Stimulated activated CD4-positive, alpha-beta T cell treated with anti-CD3 and anti-CD28 coated beads, Interleukin-4, amount 100 ng/mL, for 48 hours (primary cell): ENCODE measurements at places on chromosomes 2 and 18.

DNA sequence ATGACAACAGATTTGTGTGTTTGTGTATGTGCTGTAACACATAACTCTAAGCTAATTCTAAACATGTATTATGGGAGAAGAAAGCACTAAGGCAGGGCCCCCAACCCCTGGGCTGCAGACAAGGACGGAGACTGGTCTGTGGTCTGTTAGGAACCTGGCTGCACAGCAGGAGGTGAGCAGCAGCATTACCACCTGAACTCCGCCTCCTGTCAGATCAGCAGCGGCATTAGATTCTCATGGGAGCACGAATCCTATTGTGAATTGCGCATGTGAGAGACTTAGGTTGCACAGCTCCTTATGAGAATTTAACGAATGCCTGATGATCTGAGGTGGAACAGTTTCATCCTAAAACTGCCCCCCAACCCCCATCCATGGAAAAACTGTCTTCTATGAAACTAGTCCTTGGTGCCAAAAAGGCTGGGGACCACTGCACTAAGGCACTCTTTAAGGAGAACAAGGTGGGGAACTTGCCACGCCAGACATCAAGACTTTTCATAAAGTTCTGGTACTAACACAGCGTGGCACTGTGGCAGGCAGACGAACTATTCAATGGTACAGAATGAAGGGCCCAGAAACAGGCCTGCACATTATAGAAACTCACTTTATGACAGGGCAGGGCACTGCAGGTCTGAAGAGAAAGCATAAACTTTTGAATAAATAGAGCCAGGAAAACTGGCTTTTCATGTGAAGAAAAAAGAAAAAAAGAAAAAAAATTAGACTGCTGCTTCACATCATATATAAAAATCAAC, 14.0 kb downstream of the REEP1 start:
- no peak for DNase-seq

- DNase-seq, result no peak
Measured at GRCh38 chr2:71101656-71102055, 28.4 kb downstream of the MCEE start.

- DNase-seq, result no peak
Measured at GRCh38 chr2:145674705-145675104, 1154.8 kb upstream of the ZEB2 start.

DNA sequence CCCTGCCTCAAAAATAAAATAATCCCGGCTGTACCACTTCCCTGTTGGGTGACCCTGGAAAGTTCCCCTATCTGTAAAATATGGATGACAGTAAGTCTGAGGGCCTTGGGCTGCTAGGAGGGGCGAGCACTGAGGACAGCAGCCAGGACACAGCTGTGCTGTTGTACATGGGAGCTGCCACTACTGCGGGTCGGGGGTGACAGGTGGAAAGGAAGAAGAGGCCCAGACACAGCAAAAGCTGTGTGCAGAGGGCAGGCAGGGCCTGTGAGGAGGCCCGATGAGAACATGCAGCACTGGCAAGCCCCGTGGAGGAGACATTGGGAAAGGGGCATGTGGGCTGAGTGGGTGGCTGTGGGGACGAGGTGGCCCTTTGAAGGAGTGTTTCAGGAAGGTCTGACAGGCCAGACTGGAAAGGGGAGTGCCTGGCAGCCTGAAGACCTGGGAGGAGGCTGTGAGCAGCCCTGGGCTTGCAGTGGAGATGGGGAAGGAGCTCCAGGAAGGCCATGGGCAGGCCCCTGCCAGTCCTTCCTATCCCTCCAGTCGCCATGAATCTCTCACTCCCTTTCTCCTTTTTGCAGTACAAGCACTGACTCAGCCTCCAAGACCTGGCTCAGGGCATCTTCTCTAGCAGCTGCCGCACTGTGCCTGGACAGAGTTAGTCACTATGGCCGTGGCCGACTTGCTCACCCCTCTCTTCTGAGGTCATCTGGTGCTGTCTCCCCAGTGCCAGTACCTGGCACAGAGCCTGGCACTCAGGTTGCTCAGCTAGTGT, 28.9 kb upstream of the SEMA4C start:
- DNase-seq, result no peak

DNA sequence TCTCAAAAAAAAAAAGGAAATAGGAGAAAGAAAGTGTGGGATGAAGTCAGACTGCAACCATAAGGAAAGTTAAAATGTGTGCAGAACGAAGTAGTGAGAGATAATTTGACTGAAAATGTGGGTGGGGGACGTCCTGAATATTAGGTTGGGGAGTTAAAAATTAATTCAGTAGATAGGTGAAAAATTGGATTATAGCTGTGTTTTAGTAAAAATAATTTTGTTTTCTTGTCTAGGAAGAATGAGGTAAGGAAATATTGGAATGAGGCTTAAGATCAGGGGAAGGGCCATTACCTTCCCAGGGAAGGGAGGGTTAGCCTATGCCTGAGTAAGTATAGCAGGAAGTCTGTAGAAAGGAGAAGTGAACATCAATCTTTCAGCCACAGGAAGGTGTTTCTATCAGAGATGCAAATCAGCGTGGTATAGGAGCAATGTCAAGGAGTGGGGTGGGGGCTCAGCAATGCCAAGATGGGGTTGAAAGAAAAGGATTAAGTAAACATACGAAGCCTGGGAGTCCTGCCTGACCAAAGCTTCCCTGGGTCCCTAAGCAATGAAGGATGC, 250.9 kb downstream of the PIEZO2 start:
- no peak for DNase-seq

- DNase-seq, result no peak
Measured at GRCh38 chr2:121640380-121641316, 8.6 kb downstream of the CLASP1 start.

DNA sequence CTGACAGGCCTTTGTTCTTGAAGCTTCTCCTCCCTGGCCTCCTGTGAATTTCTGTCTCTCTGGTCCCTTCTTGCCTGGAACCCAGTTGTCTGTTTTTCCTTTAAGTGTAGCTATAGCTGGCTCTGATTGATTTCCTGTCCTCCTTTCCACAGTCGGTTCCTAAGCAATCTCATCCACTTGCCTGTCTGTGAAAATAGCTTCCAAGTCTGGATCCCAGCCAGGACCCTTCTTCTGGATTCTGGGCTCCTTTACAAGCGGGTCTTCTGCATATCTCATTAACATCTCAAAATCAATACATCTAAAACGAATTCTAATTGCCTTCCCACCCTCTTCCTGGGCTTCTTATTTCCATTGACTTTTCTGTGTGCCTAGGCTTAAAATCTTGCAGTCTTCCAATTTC, 124.9 kb downstream of the DAW1 start:
- DNase-seq, result no peak

GRCh38 chr2:129895526-129896082, 83.9 kb upstream of the RAB6C start:
- no peak for DNase-seq

DNA sequence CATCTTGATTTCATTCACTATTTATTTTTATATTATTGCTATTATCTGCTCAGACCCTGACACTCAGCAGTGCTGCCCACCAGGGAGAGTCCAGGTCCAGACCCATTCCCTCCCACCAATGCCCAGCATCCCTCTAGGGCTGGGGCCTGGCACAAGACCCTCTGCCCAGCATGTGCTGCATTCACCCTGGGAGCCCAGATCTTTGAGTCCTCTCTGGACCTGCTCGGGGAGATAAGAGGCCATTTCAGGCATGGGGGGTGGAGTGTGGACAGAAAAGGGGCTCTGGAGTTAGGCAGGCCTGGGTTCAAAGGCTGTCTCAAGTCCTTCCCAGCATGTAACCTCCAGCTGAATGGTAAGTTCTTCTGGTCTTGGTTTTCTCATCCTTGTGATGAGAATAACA, 209.6 kb downstream of the CYP26B1 start:
- DNase-seq, result no peak

GRCh38 chr2:28329184-28329583, 63.5 kb upstream of the FOSL2 start:
- no peak for DNase-seq

- no peak for DNase-seq
Measured at GRCh38 chr2:166434491-166434890, 58.7 kb upstream of the SCN9A start.

DNA sequence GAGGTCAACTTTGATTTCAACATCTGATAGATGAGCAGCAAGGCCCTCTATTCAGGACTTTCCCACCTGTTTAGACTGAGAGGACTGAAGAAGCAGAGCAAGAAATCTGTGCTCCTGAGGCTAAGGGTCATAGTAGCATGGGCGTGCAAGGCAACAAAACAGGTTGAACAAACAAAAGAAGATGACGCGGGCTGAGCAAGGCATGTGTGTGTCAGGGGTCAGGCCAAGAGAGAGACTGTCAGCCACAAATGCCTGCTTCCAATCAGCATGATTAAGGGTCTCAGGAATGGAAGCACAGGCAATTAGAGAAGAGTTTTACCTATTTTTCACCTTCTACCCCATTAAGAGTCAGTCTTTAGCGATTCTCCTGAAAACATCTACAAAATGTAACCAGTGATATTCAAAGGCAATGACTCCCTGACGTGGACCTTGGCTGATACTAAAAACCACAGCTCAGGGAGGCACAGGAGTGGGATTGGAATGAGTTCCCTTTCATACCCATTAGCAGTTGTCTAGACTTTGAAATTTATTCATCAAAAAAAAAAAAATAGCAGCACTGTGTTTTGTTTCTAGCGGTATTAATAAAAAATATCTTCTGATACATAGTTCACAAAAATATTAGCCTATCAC, 81.9 kb downstream of the DYNAP start:
- no peak for DNase-seq

DNA sequence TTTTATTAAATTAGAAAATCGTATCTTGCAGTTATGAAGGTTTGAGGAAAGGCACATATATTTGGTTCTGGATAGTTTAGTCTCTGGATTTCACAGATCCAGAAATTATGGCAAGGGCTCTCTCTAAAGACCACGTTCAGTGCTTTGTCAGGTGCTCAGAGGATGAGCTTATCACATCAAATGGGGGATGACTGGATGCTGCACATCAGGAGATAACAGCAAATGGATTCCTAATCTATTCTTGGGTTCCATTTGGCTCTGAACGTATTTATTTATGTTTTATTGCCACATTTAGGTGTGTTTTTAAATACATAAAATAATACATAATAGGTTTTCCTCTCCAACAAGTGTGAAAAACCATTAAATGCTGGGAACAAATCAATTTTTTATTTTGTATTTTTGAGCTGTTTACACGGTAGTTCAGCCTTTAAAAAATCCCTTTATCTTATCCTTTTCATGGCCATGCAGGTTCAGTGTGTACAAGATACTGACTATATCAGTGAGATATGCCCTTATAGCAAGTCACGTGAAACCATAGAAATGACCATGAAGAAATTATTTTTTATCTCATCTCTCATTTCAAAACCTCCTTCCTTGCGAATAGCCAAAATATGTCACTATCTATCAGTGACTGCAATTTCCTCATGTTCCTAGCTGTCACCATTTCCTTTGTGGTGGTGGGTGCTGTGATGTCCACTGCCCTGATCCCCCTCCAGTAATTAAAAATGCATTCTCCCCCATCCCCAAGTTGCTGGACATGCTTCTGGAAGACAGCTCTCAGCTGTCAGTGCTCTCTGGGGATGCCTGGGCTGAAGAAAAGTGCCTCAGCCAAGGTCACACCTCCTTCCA, 25.9 kb upstream of the CXCR4 start:
- no peak for DNase-seq

DNA sequence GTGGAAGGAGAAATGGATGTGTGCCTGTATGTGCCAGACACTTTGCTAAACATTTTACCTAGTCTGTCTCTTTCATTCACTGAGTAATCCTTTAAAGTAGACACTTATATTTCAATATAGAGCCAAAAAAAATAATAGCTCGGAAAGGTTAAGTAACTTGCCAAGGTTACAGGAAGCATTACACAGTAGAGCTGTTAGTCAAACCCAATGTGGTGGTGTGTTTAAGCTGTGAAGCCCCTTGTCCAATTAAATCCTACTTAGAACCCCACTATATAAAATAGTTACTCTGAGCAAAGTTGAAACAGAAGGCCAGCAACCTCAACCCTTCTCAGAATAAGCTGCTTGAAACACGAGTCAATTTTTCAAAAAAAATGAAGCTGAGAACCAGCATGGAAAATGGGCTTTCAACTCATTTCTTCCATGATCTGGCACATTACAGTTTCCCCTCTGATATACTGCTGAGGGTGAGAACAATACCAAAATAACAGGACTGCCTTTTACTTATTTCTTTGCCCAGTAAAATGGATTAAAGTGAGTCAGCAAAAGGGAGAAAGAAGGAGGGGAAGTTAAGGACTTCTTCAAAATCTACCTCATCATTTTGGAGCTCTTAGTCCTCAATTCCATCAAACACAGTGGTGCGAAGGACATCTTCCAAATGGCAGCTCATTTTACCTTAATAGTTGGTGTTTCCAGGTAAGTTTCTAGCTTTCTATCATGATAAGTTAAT, 7.9 kb downstream of the RDH14 start:
- no peak for DNase-seq

- DNase-seq, result no peak
Measured at GRCh38 chr2:221610255-221610654, 38.2 kb upstream of the EPHA4 start.

- no peak for DNase-seq
Measured at GRCh38 chr2:112962308-112963175, 15.3 kb upstream of the IL36G start.

- DNase-seq, result no peak
Measured at GRCh38 chr2:157625296-157625695, 3.4 kb downstream of the ACVR1C start.

- no peak for DNase-seq
Measured at GRCh38 chr2:70897203-70897976, 38.3 kb upstream of the ATP6V1B1 start.

DNA sequence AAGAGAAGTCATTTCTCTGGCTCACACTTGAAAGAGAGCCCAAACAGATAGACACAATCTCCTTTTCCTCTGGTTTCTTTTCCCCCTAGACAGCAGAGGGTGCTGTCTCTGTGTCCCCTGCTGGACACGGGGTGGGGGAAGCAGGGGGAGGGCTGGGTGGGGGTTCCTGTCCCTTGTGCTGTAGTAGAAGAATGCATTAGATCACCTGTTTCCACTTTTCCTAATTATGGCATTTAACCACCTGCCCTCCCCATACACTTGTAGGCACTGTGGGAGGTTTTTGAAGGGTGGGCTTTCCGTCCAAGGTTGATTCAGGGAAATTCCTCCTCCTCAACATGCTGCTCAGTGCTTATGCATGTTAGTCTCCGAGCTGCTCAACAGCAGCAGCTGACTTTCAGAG, 206.2 kb upstream of the EPAS1 start:
- DNase-seq, result no peak

DNA sequence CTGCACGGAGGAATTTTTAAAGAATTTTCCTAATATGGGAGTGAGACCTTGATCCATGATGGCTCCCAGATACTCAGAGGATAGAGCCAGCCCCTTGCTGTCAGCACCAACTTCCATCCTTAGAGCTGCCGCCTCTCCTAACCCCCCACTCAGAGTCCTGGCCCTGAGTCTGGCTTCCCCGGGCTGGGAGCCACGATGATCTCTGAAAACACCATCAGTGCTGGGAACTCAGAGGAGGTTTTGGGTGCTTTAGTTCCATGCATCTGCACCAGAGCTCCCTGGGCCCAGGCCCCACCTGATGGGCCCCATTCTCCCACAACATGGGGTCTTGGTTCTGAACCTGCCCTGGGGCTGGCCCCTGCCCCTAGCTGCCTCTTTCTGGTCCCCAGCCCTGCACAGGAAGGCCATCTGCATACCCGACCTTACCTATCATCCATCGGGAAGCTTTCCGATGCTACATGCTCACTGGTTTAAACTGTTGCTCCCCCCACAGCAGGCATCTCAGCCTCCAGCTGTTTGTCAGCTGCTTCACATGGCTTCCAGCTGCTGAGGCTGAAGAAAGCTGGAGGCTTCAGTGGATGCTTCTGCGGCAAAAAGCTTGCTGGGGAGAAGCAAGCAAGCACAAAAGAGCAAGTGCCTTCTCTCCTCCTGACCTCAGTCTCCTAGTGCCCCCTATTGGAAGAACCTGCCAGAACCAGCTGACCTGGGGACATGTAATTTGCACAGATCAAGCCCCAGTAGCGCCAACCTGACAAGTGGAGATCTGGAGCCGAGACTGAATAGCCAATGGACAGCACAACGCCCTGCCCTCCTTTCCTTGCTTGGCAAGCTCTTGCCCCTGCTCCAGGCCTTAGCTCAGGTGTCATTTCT, 24.2 kb upstream of the RHOB start:
- DNase-seq, result no peak
